ENCODE measurements at places on chromosomes 11 and 22. TPM values are rescaled to one million over a fixed set of nuclear protein-coding genes. Genes with fewer than 3 reads are reported as not detected.
A peak's percentile ranks its signal among the peaks of the same experiment; 100 is the strongest.

GRCh38 chr11:36492724-36493304 lies 17.3 kb downstream of the TRAF6 start:
- peak; percentile 44 for DNase-seq

GRCh38 chr11:123055191-123055901 lies 6.6 kb downstream of the HSPA8 start:
- DNase-seq, result no peak

DNA sequence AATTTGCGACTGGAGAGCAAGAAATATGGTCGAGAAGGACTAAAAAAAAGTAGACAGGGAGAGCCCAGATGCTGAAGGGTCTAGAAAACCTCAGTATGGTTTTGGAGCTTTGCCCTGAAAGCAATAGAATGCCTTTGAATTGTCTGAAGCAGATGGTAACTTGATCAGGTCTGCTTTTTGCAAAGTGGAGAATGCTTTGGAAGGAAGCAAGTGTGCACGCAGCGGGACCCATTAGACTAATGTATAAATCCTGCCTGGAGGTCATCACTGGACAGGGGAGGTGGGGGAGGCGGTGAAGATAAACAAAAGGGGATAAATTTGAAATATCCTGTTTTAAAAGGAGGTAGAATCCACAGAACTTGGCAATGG lies 757 bp upstream of the HINFP start:
- peak; percentile 49 for DNase-seq

DNA sequence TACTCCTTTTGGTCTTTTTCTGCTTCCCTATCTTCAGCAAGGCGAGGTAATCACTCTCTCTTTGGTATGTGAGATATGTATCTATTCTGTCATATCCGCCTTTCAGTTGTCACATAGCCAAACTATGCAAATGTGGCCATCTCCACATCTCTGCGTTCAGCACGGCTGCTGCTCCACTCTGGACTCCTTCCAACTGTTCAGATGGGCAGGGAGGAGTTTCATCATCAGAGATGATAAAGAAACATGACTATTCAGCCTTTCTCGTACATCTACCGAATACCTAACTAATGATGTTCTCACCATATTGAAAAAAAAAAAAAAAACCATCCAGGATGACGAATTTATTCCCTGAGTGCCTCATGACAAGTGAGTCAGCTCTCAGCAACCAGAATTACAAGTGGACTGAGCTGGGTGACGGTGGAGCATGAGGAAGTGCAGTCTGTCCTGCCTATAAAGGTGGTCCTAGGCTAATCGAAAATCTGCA lies 899.6 kb downstream of the OPCML start:
- DNase-seq, result no peak

DNA sequence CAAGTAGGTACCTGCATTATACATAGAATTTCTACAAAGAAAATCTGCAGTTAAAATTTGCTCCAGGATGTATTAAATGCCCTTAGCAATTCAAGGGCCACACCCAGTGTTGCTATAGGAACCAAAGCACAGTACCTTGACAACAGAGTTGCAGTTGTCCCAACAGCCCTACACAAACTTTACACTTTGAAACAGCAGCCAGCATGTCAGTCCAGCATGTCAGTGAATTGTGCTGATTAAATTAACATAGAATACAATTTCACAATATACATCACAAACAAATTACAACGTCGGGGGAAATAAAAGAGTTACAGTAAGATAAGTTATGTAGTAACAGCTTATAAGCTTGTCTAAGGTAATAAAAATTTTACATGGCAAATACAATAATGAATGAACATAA lies 389.2 kb downstream of the SOX6 start:
- no peak for DNase-seq

DNA sequence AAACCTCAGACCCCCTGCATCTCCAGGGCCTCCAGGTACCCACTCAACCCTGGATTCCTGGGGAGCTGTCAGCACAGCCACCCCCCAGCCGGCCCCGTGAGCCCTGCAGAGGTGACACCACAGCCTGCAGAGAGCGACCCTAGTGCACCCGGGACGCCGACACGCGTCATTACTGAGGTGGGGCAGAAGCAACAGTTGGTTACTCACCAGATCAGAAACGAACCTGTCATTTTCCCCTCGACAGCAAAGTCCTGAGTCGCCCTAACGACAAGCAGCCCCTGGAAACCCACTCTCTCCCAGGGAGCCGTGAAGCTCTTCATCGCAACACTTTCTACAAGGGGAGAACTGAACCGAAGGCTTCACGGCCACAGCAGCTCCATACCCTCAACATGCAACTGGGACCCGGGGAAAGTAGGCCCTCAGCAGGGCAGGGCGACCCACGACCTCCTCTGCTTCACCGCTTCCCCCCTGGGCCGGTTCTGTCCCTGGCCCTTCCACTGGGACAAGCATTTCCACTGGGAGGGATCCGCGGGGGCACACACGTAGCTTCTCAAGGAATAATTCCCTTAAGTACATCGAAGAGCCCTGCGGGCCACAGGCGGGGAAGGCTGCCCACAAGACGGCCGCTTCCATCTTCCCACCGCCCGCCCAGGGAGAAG lies 1.6 kb downstream of the BRD1 start:
- peak; percentile 66 for DNase-seq

- DNase-seq, result peak; percentile 55
These were observed 907.1 kb downstream of the DLG2 start for GRCh38 chr11:84719935-84720577.

The SCGB1D1 gene
- total RNA-seq, result not detected

The MGAT3 gene
- total RNA-seq, result 6.5 TPM

The BBOX1 gene
- not detected for total RNA-seq

The CREBZF gene
- 48.8 TPM for total RNA-seq

The NR1H3 gene
- total RNA-seq, result 25.4 TPM

The B4GALNT4 gene
- total RNA-seq, result 56.0 TPM

The UCP3 gene
- total RNA-seq, result not detected

All from H7 (cell line).